Activated B cell treated with CpG ODN at 0.5 μM for 24 hours (primary cell): ENCODE measurements at places on chromosomes 16 and 17. TPM values are rescaled to one million over a fixed set of nuclear protein-coding genes. Genes with fewer than 3 reads are reported as not detected.

DNA sequence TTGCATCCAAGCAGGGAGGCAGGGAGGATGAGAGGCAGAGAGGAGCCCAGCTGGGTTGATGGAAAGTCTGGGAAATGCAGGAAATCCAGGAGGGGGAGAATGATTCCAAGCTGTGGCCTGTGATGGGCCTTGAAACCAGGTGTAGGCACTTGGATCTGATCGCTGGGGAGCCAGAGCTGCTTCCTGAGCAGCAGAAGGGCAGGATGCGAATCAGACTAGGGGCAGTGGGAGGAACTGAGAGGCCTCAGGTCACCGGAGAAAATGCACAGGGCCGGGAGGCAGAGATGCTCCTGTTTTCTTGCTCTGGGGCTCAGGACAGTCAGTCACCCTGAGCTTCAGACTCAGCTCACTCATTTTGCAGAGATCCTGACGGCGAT lies 29.6 kb upstream of the MEOX1 start:
- DNase-seq, result no peak

- DNase-seq, result no peak
Observed at GRCh38 chr16:11614587-11615175, 28.0 kb upstream of the LITAF start.

Gene KRTAP3-2
- total RNA-seq, result not detected in 2 replicates

DNA sequence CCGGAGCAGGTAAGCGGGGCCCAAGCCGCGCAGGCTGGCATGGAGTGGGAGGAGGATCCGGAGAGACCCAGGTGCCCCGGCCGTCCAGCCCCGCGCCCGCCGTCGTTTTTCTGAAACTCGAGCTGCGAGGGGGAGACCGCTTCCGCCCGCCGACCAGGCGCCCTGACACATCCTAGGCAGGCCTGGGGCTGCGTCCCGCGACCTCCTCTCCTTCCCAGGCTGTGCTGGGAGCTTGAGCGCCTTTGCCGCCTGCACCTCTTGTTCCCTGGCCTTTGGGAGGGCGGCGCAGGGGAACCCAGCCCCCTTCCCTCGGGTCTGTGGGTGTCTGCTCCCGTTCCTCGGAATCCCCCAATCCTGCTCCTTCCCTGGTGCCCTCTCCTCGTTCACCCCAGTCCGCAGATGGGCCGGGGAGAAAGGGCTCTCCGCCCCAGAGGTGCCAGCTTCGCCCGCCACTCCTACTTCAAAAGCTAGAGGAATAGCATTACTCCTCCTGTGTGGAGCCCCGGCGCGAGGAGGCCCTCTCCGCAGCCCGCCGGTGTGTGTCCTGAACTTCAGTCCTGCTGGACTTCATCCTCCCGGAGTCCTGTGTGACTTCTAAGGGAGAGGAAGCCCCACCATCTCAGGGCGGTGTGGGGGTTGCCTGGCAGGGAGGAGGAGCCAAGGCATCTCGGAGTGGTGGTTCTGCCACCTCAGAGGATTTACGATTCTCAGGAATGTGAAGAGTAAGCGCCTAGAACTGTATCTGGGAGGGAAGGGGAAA lies 1.0 kb downstream of the NHERF1 start:
- no peak for DNase-seq

Gene NPIPA2
- 3.5 and 5.0 TPM in 2 replicates for total RNA-seq

GRCh38 chr17:2453866-2454265 lies 53.0 kb upstream of the MNT start:
- no peak for DNase-seq

DNA sequence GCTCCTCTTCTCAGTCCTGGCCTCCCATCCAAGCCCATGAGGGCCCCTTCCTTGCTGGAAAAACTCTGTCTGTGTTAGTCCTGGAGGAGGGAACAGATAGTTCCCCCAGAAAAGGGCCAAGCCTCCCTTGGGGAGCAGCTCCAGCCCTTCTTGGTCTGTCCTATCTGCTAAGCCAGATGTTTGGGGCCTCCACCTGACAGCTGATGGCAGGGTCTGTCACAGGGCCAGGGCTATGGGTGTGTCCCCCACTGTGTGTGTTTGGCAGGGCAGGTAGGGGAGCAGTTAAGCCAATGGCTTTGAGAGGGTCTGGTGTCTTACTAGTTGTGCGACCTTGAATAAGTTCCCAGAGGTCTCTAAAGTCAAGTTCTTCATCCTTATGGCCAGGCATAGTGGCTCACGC lies 13.6 kb upstream of the SLC4A1 start:
- DNase-seq, result no peak

DNA sequence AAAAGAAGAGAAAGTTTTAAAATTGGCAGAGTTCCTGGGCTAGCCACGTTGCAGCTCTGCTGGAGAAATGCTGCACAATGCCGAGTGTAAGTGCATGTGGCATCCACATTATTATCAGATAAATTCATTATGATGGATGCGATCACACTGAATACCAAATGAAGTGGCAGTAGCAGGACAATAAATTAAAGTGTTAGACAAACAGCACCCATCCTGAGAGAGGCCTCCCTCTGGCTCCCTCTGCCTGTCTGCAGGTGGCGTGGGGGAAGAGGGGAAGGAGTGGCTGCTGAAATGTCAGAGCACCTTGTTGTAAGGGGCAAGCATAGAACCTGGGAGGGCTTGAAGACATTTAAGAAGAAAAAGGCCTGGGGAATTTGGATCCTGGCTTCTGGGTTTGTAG lies 324.1 kb downstream of the HAPSTR1 start:
- DNase-seq, result no peak

Gene PRRT2
- 0.11 and 0.54 TPM in 2 replicates for total RNA-seq

DNA sequence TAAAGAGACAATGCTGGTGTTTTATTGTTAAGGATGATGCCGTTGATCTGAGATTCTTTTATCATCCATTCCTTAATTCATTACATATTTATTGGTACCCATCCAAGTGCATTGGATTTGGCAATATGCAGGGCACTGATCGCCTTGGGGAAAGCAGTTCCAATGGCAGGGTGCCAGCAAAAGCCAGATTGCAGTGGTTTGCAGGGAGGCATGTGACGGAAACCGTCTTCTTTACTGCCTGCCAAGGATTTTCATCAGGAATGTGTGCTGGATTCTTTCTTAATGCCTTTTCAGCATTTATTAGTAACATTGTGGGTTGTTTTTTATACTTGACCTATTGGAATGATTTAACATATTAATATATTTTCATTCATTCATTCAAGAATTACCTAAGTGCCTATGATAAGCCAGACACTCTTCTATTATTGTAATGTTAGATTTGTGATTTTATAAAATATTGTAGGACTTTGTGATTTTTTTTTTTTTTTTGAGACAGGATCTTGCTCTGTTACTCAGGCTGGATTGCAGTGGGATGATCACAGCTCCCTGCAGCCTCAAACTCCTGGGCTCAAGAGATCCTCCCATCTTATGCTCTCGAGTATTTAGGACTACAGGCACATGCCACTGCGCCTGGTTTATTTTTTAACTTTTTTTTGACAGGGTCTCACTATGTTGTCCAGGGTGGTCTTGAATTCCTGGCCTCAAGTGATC lies 93.4 kb upstream of the TNRC6A start:
- no peak for DNase-seq

DNA sequence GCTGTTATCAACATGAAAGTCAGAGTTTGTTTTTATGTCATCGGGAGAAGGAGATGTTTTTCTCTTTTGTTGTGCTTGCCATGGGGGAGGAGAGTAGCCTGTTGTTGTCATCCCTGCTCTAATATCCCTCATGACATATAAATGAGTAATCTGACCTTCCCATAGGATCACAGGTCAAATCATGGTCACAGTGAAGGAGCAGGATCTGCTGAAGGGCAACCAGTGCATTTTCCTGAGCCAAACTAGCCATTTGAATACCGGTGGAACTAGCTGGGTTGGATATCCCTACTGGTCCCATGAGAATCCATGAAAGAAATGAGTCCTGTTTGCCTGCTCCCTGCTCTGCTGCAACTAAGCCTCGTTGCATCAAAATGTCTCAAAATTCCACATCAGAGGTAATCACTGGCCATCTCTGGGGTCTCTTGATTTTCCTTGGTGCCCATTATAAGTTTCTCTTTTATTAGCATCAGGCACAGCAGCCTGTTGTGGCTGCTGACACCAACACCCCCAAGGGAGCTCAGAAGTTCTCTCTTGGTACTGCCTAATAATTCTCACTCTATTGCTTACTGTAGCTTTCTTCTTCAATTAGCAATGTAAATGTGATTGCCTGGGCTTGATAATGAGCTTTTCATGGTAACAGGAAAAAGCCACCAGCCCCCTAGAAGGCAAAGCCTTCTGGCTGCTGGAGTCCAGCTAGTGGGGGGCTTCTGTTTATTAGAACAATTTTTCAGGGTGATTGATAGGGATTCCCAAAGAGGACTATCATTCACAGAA lies 211.4 kb upstream of the ERCC4 start:
- DNase-seq, result no peak

Gene CFAP97D1
- total RNA-seq, result not detected in 2 replicates

- DNase-seq, result no peak
Observed at GRCh38 chr17:18247613-18248001, 10.9 kb downstream of the FLII start.

DNA sequence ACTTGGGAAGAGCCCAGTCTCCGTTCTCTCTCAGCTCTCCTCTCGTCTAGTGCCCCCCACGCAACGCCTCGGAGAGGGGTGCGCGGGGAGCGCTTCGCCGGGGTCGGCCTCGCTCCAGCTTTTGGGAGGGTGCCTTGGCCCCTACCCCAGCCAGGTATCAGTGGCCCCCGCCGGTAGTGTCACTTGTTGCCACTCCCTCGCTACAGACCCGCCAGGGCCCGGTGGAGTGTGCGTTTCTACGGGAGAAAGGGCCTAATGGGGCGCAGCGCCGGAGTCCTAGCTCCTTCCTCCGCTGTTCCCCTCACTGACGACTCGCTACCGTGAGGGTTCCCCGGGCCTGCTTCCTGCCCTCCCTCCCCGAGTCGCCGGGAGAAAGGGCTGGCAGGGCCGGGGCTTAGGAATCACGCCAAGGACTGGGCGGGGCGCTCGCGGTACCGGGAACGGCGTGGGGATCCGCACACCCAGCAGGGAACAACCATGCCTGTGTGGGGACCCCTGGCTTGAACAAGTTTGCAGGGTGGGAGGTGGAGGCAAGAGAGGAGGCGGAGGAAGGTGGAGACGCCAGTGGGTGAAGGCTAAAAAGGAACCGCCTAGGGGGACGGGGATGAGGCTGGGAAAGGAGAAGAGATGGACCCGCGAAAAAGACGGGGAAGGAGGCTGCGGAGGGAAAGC lies 997 bp upstream of the CDH11 start:
- no peak for DNase-seq

Gene TSNAXIP1
- total RNA-seq, result 1.2 and 1.9 TPM in 2 replicates

Gene ASB16
- not detected in 2 replicates for total RNA-seq

DNA sequence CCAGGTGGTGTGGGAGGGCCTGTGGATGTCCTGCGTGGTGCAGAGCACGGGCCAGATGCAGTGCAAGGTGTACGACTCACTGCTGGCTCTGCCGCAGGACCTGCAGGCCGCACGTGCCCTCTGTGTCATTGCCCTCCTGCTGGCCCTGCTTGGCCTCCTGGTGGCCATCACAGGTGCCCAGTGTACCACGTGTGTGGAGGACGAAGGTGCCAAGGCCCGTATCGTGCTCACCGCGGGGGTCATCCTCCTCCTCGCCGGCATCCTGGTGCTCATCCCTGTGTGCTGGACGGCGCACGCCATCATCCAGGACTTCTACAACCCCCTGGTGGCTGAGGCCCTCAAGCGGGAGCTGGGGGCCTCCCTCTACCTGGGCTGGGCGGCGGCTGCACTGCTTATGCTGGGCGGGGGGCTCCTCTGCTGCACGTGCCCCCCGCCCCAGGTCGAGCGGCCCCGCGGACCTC lies 798 bp downstream of the CLDN9 start:
- DNase-seq, result no peak

Gene SLC6A2
- total RNA-seq, result not detected in 2 replicates

DNA sequence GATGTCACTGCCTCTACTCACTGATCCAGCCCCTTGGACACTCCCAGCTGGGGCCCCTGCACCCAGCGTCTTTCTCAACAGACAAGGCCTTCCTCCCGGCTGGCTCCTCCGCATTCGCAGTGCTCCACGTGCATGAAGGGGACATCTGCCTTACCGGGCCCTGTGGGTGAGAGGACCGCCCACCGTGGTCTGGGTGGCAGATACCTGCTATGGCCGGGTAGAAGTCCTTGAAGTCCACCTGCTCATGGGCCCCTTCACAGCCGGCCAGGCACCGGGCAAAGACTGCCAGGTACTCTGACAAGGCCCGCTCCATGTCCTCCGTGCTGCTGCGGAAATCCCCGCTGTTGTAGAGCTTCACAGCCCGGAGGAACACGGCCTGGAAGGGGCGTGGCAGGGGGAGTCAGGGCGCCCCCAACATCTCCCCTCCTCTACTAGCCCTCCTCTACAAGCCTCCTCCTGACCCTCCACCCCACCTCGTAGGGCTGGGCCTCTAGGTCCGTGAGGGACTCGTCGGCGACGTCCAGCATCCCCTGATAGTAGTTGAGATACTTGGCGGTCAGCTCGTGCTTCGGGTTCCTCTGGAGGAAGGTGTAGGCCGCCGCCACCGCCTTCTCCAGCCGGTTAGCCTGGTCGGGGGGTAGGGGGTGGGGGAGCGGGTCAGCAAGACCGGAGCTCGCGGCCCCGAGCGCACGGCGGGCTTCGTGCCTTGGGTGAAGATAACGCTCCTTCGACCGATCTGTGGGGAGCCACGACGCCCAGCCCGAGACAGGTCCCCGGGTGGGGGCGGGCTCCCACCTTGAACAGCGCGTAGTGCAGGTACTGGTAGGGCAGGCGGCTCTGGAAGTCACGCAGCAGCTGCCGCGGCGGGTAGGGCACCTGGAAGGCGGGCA lies 845 bp downstream of the P3H4 start:
- no peak for DNase-seq

DNA sequence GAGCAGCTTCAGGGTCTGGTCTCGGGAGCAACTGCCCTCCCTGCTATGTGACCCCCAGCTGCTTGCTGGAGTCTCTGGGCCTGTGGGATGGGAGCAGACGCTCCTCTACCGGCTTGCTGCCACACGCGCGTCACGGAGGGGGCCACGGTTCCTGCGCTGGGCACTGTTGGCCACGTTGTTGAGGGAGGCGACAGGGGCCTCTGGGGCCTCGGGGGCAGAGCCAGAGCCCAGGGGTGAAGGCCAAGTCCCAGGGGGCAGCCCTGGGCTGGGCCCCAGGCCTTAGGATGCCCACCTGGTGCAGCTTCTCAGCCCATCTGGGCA lies 56.6 kb downstream of the ZFPM1 start:
- no peak for DNase-seq

Gene IGF2BP1
- 0.10 and 0.40 TPM in 2 replicates for total RNA-seq

DNA sequence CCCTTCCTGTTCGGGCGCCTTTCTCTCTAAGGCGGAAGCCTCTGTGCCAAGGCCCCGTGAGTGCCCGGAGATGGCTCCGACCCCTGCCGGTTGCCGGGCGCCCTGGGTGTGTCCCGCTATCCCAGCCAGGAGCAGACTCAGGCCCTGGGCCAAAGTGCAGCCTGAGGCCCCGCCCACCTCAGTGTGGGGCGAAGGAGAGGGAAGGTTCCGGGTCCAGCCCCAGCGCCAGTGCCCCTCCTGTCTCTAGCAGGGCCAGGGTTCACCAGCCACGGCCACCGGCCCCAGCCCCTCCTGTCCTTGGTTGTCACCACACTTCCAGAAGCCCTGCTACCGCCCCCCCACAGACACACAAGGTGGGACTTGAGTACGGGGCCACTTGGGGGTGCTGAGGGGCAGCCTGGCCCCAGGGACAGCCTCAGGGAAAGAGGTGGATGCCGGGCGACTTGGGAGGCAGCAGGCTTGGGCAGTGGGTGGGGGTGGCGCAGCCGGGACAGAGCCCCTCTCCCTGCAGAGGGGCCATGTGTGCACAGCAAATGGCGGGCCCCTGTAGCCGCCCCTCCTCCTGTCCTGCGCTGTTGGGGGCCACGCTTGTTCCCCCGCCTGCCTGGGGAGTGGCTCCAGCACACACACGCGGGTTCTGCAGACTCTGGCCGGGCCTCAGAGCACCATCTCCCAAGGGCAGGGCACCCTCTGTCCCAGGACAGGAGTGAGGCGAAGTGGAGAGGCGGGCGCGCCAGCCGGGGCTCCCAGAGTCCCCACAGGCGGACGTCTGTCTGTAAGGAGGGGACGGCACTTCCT lies 6.0 kb downstream of the C1QTNF8 start:
- no peak for DNase-seq
